ENCODE measurements at places on chromosomes 1 and 21.

- DNase-seq, result peak; percentile 32
Observed at GRCh38 chr1:167713330-167714081, 8.3 kb upstream of the MPZL1 start.

DNA sequence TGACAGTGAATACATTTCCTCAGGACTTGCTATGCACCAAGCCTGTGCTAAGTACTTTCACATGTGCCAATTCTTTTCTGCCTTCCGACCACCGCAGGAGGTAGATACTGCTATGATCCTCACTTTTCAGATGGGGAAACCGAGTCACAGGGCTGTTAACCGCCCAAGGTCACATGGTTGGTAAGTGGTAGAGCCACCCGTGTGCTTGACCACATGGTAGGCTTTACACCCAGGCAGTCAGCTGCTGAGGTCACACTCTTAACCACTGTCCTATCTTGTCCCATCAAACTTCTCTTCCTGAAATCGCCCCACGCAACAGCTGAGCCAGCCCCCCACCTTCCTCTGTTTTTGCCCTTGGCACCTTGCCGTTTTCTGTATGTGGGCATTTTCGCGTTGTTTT is 31.0 kb upstream of the SDHB start:
- no peak for DNase-seq

DNA sequence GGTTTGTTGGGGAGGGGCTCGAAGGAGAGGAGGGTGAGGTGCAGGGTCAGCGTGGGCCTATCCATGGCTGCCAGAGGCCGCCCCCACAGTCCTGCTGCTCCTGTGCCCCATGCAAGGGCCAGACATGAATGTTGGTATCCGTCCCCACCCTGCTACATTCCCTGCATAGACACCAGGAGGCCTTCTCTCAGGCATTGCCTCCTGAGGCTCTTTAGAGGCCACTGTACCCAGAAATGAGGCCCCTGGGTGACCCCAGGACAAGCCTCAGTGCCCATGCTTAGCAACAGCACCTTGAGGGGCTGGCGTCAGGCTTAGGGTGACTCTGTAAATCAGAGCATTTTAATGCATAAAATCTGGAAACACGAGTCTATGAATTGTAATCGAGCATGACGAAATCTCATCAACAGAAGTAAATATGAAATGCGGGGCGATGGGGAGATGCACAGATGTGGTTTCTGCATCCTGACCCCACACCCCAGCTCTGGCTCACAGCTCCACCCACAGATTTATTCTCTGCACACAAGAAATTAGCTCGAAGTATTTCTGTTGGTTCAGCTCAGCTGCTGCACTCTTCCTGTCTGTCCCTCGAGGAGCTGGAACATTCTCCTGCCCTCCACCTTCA is 124.0 kb upstream of the CSF3R start:
- DNase-seq, result no peak

DNA sequence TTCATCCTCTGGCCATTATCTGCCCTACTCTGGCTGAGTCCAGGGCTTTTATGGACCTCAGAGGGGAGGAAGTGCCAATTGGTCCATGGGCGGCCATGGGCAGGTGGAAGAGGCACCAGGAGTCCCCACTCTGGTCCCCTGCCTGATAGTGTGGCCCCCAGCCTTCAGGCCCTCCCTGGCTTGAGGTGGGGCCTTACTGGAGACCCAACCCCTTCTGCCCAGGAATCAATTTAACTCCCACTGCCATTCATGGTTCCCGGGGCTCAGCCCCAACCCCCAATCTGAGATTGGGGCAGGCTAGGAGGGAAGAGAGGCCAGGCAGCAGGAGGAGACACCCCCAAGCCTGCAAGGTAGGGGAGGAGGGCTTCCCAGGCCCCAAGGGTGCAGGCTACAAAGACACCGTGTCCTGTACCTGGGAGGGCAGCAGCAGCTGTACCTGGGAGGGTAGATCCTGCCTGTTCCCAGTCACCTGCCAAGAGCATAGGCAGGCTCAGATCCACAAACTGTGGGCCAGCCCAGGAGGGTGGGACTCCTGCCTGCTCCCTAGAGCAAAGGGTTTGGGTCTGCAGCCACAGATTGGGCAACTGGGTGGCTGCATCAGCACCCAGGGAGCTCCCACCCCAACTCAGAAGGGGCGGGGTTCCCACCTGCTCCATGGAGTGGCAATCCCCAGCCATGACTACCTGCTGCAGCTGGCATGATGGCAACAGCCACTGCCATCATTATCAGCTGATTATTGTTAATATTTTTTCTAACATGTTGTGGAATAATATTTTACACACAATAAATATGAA is 1044.1 kb upstream of the B3GALT2 start:
- DNase-seq, result no peak

DNA sequence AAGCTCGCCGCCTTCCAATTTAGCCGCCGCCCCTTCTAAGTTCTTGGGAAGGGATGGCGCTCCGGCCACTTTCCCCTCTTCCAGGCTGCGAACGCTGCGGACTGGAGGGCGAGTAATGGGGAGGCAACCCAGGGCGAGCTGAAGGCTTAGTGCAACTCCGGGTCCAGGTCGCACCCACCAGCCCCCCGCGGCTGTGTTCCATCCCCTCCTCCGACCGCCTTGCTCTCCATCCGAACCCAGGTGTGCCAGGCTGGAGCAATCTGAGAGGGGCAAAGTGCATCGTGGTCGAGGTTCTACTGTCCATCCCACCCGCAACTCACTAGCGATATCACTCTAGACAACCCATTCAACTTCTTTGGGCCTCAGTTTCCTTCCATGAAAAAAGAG is 13.4 kb downstream of the PAX7 start:
- no peak for DNase-seq

GRCh38 chr1:71687376-71687775 is 595.0 kb downstream of the NEGR1 start:
- no peak for DNase-seq

DNA sequence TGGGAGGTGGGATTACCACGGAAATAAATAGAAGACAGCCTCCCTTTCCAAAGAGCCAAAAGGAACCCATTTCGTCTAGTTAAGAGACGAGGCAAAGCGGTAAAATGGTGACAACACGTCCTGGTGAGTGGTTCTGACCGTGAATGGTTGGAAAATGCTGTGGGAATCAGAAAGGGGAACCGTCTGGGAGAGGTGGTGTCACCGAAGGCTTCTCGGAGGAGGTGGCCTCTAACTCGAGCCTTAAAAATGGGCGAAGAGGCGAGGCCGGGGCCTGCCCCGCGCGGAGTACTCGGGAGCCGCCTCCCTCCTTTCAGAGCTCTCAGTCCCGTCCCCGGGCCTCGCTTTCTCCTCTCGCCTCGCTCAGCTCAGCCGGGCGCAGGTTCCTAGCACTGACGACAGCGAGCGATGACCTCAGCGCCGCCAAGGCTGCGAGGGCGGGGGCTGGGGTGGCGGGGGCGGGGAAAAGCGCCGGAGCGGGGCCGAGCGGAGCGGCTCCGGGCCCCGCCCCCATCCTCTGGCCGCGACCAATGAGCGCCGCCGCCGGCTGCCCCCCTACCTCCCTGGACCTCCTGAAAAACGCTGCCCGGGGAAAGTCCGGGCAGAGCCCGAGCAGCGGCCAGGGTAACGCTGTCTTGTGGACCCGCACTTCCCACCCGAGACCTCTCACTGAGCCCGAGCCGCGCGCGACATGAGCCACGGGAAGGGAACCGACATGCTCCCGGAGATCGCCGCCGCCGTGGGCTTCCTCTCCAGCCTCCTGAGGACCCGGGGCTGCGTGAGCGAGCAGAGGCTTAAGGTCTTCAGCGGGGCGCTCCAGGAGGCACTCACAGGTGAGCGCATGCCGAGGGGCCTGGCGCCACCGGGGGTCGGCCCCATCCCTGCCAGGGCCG is at the start of gene BTG2:
TSS of gene BTG2 (plus strand) at position 601 of the 890 bp plus-strand sequence. CDS start at position 689, 88 bp downstream.
- DNase-seq, result peak; percentile 83

DNA sequence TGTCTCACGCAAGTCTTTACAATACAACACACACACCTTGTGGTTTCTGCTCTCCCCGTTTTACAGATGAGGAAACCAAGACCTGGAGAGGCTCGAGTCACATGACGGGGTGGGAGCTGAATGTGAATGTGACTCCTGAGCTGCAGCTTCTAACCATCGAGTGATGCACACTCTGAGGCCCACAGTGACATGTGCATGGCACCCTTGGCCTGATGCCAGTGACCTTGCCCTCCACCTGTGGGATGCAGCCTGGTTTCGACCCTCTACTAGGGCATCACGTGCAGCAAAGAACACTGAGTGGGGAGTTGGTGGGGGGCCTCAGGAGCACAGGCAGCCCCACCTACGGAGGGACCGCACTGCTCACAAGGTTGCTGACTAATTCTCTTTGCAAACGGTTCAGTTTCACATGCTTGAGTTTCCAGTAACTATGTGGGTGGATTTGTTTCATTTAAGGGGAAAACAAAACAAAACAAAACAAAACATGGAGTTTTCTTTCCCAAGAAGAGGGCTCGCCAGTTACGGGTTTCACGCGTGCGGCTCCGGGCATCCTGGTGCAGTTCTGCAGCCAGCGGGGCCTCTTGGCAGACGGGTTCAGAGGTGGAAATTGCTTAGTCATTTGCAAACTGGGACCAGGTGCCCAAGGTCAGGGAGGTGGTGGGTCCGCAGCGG is 22.9 kb downstream of the SPSB1 start:
- peak; percentile 79 for DNase-seq

DNA sequence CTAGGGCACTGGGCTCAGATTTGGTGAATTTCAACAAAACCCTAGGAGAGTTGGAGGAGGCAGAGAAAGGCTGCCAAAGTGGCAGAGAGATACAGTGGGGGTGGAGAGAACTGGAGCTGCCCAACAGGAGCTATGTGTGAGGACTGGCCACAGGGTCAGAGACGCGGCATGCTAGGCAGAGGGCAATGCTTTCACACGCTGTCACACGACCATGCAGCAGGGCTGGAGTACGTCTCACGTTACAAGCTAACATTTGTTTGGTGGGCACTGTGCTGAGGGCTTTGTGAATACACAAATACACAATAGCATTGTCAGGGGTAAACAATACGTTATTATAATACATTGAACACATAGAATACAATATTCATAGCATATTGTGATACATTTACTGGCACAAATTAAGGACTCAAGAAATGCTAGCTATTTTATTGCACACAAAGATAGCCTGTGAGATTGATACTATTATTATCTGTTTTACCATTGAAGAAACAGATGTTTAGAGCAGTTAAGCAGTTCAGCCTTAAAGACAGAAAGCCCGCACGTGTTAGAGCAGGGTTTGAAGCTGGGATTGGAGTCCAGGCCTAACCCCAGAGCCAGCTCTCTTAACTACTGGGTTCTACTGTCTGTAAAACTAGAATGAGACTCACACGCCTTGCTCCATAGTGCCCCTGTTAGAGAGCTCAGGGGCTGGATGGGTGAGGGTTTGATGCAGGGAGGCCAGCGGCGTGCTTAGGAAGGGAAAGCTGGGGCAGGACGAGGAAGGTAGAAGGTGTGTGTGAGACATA is 4.5 kb downstream of the RAB7B start:
- DNase-seq, result no peak

DNA sequence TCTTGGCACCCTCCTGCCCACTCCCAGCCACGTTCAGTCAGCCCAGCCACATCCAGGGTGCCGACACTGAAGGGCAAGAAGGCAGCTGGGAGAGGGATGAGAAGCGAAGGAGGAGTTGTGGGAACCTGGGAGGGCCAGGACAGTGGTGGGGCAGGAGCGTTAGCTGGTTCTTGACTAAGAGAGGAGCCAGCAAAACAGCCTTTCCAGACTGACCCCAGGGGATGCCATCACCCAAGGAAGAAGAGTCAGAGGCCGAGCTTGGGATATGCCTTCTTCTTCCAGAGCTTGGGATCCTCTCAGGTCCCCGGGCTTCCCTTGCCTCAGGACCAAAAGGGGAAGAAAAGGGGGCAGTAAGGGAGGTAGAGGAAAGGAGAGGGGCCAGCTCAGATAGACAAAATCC is 7.2 kb downstream of the INKA2 start:
- DNase-seq, result no peak

DNA sequence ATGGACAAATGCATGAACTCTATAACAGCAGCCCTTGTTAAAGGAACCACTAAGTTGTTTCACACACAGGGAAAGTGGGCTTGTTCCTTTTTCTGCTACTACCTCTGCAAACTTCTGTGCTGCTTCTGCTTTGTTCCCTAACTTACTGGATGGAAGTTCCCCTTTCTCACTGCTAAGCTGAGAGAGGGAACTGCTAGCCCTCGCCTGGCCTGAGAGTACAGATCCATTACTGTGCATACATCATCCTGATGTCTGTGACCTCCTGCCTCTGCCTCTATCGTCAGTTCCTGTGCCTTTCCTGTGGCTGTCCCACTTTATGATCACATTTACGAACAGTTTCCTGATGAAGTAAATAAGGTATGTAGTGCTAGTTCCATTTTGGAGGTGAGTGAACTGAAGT is 3.5 kb downstream of the GNAT2 start:
- no peak for DNase-seq

- DNase-seq, result peak; percentile 15
Observed at GRCh38 chr1:156214024-156214748, 1.4 kb downstream of the PMF1 start.

GRCh38 chr1:23522244-23522982 is 8.6 kb downstream of the E2F2 start:
- no peak for DNase-seq

DNA sequence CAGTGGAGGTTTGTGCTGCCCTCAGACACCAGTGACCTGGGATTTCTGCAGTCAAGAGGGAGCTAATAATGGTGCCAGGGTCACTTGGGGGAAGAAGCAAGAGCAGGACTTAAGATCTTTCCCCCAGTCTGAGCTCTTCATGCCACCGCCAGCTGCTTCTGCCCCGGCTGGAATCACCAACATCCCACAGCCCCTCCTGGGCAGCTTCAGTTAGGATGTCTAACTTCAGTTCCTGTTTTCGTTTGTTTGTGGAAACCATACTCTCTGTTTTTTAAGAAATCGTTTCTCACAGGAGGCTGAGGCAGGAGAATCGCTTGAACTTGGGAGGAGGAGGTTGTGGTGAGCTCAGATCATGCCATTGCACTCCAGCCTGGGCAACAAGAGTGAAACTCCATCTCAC is 25.6 kb upstream of the PRDM2 start:
- no peak for DNase-seq

GRCh38 chr1:10662824-10663677 is 133.4 kb downstream of the CASZ1 start:
- no peak for DNase-seq

DNA sequence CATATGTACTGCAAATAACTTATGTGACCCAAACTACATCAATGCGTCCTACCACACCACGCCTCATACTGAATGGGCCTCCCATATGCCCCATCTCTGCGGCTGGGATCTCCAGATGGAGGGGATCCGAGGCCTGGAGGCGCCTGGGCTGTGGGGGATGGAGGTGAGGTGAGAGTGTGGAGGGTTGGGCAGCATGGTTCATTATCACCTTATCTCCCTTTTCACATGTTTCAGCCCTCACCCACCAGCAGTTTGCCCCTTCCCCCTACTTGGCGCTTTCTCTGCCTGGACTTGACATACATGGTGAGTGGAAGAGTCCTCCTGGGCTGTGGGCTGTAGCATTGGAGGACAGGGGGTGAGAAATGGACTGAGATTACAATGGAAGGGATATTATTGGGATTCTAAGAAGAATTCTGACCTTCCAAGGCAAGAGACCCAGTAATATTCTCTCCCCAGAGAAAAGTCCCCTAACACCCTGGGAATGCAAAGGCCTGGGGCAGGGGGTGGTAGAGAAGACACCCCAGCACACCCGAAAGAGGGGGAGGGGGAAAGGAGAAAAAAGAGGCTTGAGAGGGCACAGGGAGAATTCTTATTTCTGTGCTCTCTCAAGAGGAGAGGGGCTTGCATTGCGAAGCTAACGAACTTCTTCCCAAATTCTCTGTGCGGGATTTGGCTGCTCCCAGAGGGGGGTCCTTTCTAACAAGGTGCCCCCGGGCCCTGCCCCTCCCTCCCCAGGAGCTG is 61.4 kb downstream of the MEF2D start:
- no peak for DNase-seq
